H4 (cell line): ENCODE measurements at places on chromosomes 12 and 14. TPM values are rescaled to one million over a fixed set of nuclear protein-coding genes. Genes with fewer than 3 reads are reported as not detected.

- DNase-seq, result no peak
Observed at GRCh38 chr14:77305696-77306095, 15.0 kb downstream of the POMT2 start.

DNA sequence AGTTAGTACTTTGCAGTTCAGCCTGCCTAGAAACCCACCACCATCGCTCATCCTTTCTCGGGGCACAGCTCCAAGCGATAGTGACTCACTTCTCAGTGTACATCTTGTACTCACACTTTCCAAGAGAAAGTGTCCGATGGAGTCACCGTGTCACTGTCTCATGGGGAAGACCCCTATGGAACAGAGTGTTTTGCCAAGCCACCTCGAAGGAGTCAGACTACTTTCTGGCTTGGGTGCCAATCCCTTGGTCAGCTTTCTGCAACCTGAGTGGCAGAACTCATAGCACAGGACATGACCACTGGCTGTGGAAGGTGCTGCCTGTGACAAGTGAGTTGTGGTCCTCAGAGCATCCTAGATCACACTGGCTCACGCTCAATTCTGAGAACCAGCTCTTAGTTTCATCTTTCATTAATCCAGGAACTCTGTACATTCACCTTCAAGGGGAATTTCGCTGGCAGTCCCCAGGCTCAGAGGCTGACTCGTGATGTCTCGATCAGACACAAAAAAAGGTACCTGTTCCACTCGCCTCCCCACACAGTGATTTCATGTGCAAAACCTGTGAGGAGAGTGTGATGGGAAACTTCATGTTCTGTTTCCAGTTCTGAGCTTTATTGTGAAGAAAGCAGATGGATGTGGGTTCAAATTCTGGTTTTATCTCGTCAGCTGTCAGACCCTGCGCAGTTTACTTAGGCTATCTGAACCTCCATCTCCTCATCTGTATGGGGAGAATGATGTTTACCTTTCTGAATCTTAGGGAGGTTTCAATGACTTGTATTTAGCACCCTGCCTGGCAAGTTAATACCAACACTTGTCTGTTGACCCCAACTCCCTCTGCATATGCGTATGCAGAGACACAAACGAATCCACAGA is 127.3 kb upstream of the CCND2 start:
- no peak for DNase-seq

DNA sequence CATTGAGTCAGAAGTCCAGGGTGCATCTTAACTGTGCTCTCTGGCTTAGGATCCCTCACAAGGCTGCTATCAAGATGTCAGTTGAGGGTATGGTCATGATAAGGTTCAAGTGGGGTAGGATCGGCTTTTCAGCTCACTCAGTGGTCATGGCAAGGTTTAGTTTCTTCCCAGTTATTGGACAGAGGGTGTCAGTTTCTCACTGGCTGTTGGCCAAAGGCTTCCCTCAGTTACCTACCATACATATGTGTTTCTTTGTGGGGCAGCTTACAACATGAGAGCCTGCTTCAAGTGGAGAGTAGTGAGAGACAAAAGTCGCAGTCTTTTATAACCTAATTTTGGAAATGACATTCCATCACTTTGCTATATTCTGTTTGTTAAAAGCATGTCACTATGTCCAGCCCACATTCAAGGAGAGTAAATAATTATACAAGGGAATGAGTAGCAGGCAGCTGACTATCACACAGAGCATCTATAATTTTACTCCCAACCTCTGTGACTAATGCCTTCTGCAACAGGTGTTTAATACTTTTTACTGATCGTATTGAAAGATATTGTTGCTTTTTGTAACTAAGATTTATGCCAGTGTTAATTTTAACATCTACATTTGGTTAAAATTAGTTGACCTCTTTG is 572.8 kb upstream of the FBXO33 start:
- DNase-seq, result no peak

DNA sequence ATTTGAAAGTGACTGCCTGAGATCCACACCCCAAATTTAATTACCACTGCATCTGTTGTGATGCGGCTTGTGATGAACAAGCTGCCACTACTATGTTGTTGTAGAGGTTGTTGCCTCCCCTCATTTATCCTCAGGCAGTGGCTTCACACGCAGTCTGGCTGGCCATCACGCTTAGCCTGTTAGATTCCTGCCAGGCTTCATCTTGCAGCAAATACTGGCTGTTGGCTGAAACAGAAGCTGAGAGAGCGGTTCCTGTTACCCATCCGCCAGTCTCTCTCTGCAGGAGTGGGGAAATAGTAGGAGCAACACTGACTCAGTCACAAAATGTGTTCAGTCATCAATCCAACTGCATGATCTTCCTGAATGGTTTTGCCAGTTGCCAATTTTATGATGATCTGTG is 934.4 kb downstream of the FLRT2 start:
- DNase-seq, result no peak

Gene SLC17A8
- not detected in 2 replicates for total RNA-seq

GRCh38 chr14:95318399-95319311 is 1.1 kb downstream of the CLMN start:
- DNase-seq, result no peak

DNA sequence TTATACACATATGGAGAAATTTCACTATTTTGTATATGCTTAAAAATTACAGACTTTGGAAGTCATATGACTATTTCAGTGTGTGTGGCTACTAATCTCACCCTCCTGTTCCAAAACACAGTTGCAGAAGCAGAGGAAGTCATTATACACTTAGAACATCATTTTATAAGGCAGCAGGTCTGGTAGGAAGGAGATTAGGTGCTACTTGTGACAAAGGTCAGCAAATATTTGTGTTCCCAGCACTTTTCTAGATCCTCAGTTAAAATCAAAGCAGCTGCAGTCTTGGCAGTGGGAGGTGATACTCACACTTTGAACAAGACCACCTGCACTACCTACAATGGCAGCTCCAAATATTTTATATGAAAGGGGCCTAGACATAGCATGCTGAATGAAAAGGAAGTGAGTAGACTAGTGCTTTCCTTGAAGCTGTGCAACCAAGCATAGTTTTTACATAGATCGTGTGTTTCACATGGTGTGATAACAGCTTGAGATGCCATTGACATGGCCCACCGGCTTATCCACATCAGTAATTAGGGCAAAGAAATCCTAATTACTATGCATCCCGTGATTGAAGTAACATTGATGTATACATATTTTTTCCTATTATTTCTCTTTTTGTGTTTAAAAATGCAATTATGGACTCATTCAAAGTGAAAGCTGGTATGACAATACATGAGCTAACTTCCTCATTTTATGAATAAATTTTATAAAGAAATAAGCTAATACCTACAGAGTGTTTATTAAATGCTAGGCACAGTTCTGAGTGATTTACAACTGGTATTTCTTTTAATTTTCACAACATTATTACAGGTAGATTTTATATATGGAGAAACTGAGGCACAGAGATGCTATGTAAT is 5.3 kb downstream of the GYS2 start:
- no peak for DNase-seq

DNA sequence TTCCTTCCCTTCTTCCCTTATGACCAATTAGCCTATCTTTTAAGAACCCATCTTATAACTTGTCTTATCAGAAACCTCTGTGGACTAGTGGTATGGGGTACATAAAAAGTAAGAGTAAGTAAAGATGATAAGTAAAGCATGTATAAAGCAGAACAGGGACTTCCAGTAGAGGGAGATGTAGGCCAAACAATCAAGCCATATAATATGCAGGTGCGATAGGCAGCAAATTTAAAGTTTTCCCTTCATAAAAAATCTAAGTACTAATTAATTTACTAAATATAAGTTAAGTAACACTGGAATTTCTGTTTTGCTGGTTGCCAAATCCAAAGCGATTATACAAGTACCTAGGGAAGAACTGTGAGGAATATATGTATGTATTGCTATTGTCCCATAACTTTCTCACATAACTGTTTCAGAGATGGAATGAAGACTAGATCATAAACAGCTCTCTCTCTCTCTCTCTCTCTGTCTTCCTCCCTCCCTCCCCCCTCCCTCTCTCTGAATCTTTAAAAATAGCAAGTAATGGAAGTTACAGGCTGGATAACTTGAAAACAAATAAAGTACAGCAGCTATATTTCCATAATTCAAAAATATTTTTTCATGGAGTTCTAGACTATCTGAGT is 25.7 kb downstream of the METTL25 start:
- peak; percentile 8 for DNase-seq

- DNase-seq, result no peak
Observed at GRCh38 chr12:46965137-46965536, 114.3 kb upstream of the PCED1B start.

Gene HOXC5
- not detected in 2 replicates for total RNA-seq

- DNase-seq, result no peak
Observed at GRCh38 chr14:95294320-95294719, 25.4 kb downstream of the CLMN start.

GRCh38 chr12:48037267-48037915 is 33.1 kb upstream of the COL2A1 start:
- no peak for DNase-seq
